Fibroblast of the conjunctiva (primary cell): ENCODE measurements at places on chromosomes 5 and 9.

DNA sequence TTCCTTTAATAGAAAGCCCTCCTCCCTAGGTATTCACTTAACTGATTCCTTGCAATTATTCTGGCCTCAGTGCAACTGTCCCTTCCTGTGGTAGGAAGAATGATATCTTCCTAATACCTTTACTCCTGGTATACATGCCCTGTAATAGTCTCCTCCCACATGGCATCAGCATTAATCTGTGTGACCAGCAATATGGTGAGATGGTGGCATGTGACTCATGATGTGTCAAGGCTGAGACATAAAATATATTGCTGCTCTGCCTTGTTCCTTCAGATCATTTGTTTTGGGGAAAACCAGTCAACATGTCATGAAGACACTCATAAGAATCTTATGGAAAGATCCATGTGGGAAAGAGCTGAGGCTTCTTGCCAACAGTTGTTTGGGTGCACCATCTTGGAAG is 149.1 kb upstream of the TRPM3 start:
- no peak for DNase-seq

- peak; percentile 8 for DNase-seq
Measured at GRCh38 chr5:122999947-123000563, 36.5 kb downstream of the PPIC start.

DNA sequence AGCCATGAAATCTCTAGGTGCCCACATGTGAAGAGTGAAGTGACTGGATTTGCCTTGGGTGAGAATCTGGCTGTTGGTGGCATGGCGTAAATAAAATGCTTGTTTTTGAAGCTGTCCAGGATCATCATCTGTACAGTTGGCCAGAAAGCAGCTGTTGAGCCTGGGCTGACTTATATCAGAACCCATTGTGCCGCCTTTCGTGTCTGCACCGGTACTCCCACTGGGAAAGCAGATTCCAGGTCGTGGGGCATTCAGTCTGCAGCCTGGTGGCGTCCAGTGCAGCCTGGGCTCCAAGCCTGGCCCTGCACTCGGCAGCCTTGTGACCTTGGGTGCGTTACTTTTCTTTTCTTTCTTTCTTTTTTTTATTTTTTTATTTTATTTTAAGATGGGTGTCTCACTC is 27.8 kb downstream of the PRRC2B start:
- DNase-seq, result no peak

DNA sequence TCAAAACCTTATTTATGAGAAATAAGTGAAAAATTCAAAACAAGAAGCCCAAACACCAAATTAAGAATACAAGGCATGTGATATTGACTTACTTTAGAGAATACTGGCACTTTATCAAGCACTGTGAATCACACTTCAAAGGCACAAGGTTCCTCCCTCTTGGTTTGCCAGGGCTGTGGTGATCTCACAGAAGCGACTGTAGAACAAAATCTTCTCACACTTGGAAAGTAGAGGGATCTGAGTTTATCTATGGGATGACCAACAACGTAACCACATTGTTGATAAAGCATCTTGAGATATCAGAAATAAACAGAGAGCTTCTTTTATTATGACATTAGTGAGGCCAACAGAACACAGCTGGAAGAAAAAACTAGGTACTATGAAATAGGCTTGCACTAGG is 295.9 kb downstream of the NFIB start:
- DNase-seq, result peak; percentile 27

DNA sequence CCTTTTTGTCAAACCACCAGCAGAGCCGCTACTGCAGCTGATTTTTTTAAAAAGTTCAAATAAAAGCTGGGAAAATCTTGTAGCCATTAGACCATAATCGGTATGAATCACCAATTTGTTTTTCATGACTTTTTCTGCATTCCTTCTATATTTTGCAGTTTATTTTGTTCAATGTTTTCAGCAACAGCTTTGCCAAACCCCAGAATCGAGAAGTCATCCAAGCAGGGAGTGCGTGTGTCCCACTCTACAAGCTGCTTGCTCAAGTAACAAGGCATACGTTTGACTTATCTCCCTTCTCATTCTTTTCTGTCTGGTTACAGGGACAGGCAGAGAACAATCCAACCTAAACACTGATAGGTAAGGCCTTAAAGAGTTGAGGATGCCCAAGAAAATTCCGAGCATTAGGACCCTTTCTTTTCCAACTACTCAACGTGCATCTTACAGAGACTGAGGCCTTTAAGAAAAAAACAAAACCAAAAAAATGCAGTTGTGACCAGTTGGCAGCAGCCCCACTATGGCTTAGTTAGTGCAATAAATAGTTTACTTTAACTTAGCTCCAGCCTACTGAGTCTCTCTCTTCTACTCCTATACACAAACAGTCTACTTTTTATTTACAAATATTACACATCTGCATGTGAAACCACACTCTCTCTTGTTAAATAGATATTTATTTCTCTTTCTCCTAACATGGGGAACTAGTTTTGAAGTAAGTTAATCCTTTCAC is 134.7 kb upstream of the SLIT3 start:
- DNase-seq, result no peak
